ENCODE measurements at places on chromosomes 7 and 10.

DNA sequence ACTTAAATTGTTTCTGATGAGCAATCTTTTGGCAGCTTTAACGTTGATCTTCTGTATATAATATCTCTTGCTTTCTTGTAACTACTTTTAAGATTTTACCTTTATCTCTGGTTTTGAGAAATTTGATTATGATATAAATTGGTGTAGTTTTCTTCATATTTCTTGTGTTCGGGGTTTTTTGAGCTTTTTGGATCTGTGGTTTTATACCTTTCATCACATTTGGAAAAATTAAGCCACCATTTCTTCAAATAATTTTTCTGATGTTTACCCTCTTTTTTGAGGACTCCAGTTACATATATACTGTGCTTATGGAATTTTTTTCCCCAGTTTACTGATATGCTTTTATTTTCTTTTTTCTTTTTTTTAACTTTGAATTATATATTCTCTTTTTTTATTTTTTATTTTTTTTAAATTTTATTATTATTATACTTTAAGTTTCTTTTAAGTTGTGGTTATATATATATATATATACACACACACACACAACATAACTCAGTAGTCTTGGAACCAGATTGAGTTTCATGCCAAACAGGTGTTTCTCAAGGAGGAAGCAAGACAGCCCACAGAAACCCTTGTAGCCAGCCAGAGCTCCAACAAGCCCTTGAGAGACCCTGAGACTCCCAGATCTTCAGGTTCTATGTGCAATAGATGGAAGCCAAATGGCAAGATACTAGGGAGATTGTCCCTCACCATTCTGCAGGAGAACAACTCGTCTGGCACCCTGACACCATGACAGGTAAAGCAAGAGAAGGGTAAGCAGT lies 27.5 kb upstream of the NME8 start:
- DNase-seq = no peak

DNA sequence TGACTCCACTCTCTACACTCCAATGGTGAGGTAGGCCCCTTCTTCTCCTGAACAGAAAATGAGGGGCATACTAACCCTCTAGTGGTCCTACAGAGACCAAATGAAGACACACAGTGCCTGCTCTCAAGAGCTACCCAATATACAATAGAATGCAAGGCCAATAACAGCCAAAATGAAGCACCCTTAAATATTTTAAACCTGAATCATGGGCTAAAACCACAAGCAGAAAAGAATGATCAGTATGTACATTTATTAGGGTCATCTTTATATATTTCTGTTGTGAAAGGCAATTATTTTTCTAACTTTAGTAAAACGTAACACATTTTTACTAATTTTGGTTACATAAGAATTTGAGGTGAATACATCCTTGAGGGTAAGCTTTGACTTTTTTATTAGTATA lies 49.9 kb upstream of the COL1A2 start:
- no peak for DNase-seq

DNA sequence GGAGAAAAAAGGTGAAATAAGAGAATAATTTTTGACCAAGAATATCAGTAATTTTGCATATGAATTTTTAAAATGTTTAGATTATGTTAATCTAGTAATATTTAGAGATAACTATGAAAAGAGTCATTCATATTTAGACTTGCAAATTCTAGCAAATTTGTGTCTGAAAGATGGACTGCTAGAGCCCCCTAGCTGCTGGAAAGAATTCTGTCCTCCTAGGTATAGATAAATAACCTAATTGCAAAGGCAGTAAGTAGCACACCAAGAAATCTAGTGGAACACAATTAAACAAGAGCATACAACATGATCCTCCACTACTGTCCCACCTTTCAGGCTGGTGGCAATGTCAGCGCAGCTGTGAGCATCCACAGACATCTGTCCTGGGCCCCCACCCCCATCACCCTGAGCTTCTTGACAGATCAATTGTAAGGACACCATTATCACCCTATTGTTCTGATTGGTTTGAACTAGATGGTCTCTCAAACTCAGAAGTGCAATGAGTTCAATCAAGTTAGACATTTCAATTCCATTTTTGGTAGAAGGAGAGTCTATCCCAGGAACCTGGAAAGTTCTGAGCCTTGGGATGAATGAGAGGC lies 15.0 kb upstream of the GFRA1 start:
- DNase-seq = peak; percentile 40

DNA sequence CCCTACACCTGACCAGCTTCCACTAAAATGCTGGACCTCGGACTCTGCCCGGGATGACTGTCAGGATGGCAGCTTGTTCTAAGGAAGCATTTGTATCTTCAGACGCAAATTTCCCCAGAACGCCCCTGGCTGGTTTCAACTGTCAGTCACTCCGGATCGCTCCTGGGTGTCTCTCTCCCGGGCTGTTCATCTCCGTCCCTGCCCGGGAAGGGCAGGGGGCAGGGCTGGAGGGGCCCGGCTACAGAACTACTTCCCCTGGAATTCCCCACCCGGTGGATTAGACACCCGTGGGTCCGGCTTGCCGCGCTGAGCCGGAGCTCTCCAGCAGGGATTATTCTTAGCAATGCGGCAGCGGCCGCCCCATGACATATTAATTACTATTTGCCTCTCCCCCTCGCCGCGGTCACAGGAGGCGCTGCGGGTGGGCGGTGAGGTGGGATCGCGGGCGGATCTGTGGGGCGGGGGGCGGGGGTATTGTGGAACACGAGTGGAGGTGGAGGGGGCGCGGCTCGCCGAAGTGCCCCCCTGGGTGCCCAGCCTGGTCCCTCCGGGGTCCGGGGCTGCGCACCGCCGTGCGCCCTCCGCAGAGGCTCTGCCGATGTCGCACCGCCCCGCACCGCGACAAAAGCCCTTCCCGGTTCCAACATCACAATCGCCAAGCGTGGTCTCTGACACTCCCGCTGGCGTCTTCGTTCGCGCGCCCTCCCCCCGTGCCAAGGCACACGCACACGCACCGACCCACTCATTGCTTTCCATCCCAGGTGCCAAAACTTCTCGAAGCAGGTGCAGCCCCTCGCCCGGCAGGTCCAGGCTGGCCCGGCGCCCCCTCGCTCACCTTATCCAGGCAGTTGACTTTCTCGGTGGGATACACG lies 276.1 kb upstream of the NEBL start:
- DNase-seq = peak; percentile 39

GRCh38 chr10:103847909-103848468 lies 7.4 kb downstream of the SH3PXD2A start:
- no peak for DNase-seq

DNA sequence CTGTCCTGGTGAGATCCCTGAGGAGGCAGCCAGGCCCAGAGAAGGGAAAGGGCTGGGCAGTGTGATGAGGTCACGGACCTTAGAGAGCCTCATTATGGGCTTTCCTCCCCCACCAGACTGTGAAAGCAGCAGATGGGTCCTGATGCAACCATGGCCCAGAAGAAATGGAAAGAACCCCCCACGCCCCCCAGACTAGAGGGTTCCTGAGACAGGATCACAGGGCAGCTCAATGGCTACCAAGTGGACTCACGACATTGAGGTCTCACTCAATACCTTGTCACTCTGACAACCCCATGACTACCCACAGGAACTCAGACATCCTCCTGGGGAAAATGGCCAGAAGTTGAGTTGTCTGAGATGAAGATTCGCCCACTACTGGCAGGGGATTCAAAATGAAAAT lies 36.7 kb downstream of the FAM241B start:
- no peak for DNase-seq

GRCh38 chr10:49099046-49099445 lies 16.3 kb downstream of the VSTM4 start:
- no peak for DNase-seq

Data from glutamatergic neuron (in vitro differentiated cells).